NCI-H2081 (cell line): ENCODE measurements at places on chromosomes 1 and 21.
A peak's percentile ranks its signal among the peaks of the same experiment; 100 is the strongest.

GRCh38 chr1:94015489-94015817, 105.5 kb downstream of the ABCA4 start:
- no peak for DNase-seq

DNA sequence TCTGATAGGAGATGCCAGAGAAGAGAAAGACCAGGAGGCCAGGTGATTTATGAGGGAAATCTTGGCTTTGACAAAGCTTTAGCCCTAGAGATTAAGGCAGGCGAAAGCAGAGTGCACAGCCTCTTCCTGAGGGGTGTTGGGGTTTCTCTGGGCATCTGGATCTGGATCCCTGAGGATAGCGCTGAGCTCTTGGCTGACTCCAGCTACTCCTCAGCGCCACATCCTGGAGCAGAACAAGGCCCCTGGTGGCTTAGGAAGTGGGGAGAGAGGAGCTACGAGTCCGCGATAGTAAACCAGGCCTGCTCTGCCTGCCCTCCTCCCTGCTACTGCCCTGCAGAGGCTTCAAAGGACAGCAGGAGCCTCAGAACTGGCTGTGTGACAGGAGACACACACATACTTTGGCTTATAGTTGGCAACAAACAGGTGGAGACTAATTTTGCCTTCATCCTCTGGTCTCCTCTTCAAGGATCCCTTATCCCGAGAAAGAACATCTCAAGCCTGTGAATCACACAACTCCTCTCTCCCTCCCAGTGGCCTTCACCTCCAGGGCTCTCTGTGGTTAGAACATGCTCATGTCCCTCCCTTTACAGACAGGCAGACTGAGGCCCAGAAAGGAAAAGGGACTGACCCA, 66.9 kb downstream of the TRABD2B start:
- DNase-seq: no peak

DNA sequence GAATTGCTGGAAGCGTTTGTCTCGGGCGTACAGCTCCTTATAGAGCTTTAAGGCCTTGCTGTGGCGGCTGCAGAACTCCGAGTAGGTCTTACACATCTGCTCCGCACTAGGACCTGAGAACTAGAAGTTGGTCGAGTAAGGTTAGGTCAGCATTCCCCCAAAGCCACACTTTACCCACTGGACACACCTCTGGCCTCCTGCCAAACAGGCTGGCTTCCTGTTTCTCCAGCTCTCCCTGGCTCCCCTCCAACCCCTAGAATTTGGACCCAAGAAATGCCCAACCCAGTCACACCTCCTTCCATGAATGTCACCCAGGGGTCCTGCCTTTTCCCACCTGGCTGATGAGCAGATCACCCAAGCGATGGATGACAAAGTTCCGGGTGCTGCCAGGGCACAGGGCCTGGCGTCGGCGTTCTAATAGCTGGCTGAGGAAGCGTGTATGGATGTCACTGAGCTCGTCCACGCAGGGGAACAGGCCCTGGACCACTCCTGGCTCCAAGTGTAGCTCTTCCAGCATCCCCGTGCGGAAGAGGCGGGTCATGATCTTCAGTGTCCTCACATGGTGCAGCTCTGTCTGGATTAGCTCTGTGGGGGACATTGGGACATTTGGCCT, 15.6 kb downstream of the ARHGEF2 start:
- DNase-seq: no peak

- peak; percentile 32 for DNase-seq
Measured at GRCh38 chr21:41816583-41817165, 49.8 kb upstream of the RIPK4 start.

DNA sequence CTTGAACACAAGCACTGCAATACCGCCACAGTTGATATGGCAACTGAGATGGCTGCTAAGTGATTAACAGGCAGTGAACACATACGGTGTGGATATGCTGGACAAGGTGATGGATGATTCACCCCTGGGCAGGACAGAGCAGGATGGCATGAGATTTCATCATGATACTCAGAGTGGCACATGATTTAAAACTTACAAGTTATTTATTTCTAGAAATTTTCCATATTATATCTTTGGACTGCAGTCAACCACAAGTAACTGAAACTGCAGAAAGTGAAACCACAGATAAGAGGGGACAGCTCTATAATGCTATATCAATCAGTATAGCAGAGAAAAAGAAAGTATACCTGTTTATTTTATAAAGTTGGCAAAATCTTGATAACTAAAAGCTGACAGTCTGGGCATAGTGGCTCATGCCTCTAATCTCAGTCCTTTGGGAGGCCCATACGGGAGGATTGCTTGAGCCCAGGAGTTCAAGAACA, 47.9 kb downstream of the PHACTR4 start:
- DNase-seq: no peak

- no peak for DNase-seq
Measured at GRCh38 chr1:179151908-179152682, 70.2 kb downstream of the TOR3A start.

GRCh38 chr1:33169290-33170055, 12.4 kb downstream of the TRIM62 start:
- peak; percentile 42 for DNase-seq

- no peak for DNase-seq
Measured at GRCh38 chr1:32647308-32648134, 2.8 kb downstream of the ZBTB8OS start.

GRCh38 chr1:86965827-86966182, 51.4 kb downstream of the HS2ST1 start:
- no peak for DNase-seq

GRCh38 chr1:243286409-243287122, 30.7 kb downstream of the SDCCAG8 start:
- no peak for DNase-seq

GRCh38 chr1:72891976-72892375, 609.6 kb upstream of the NEGR1 start:
- no peak for DNase-seq

GRCh38 chr1:116817582-116818064, 63.4 kb downstream of the CD2 start:
- peak; percentile 21 for DNase-seq

- no peak for DNase-seq
Measured at GRCh38 chr1:18776777-18777176, 82.7 kb downstream of the TAS1R2 start.

DNA sequence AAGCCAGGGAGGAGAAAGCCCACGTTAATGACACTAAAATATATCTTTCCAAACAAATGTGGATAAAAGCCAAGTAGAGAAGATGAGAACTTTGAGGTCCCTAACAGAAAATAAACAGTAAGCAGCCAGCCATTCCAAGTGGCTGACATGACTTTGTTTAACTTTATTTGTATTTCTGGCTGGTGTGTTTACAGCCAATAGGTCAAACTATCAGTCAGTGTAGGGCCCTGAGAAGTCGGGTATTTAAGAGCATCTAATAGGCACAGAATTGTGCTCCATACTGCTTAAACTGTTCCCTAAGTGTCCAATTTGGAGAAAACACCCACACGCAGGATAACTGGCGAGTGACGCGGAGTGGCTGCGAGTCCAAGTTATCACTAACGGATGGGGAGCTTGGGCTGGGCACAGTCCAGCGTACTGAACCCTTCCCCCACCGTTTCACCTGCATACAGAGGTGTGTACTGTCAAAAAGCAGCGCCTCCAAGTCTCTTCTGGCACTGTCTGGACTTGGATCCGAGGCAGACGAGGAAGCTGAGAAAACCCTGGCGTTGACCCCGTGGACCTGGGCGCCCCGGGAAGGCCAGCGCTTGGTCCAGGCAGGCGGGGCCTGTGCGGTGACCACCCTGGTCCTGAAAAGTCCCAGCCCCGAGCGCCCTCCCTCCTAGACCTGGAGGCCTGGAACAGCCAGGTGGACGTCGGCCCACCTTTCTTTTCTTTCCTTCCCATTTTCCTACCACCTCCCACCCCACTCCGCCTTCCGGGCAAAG, 662 bp upstream of the LGALS8 start:
- DNase-seq: peak; percentile 39

GRCh38 chr1:201072149-201072548, 40.1 kb downstream of the CACNA1S start:
- no peak for DNase-seq

DNA sequence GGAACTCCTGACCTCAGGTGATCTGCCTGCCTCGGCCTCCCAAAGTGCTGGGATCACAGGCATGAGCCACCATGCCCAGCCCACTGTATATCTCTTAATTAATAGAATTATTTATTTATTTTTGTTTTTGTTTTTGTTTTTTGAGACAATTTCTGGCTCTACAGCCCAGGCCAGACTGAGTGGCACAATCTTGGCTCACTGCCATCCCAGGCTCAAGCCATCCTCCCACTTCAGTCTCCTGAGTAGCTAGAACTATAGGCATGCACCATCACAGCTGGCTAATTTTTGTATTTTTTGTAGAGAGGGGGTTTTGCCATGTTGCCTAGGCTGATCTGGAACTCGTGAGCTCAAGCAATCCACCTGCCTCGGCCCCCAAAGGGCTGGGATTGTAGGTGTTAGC, 15.7 kb upstream of the WDTC1 start:
- DNase-seq: no peak

DNA sequence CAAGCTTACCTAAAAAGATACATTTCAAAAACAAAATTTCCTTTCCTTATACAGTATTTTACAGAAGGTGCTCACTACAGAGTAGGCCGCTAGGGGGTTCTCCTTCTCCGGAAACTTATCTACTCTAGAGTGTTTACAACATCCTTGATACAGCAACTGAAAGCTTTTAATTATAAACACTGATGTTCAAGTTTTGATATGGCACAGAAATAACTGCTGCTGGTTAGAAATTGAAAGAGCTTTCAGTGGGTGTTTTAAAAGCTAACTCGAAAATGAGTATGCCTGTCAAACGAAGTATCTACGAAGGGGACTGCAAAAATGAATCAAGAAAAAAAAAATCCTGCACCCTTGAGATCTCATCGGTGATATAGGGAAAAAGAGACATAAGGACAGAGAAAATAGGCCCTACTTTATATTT, 1.0 kb downstream of the YOD1 start:
- peak; percentile 57 for DNase-seq

DNA sequence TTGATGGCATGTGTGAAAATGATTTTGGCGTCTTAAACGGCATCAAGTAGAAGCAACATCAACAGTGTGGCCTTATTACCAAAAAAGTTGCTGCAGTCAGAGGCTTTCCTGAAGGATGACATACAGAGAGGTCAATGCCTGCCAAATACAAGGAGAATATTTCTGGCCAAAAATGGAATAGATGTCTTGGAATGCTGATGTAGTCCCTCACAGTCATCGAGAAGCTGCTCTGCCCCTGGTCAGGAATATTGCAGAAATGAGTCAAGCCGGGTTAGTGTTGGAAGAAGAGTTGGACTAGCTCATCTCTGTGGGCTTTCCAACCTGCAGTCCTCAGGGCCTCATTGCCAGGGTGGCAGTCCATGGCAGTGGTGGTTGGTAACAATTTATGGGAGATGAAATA, 42.1 kb downstream of the NOS1AP start:
- no peak for DNase-seq

DNA sequence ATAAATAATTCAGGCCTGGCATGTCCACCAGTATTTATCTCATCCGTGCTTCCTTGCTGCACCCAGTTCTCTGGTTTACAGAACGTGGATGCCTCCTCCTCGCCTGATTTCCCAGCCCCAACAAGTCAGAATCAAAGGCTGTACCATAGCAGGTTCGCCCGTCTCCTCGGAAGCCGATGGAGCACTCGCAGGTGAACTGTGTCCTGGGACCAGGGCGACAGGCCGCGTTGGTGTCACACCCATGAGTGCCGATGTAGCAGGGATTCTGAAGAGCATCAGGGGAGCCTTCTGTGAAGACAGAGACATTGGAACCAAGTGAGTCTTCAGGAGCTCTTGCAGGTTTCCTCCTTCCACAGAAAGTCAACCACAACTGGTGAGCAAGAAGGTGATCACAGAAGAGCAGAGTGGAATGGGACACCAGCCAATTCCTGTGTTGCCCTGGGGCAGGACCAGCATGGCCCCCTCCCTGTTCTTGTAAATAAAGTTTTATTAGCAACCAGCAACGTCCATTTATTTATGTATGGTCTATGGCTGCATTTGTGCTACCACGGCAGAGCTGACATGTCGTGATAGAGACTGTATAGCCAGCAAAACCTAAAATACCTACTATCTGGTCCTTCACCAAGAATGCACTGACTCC, 40.8 kb downstream of the NID1 start:
- DNase-seq: no peak

DNA sequence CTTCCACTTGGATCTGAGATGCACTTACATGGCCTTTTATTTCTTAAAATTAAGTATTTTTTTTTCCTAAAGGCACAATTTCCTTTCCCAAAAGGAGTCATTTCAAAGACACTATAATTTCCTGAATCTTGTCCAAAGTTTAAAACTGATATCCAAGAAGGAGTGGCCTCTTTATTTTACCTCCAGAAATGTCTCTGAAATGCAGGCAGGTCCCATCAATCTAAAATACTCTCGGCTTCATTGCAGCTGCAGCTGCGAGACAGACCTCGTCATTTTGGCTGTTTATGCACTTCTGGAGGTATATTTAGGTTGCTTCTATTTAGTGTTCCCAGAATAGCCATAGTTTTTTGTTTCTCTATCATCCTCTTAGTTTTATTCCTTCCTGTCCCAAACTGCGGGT, 172.7 kb upstream of the COA6 start:
- DNase-seq: no peak

DNA sequence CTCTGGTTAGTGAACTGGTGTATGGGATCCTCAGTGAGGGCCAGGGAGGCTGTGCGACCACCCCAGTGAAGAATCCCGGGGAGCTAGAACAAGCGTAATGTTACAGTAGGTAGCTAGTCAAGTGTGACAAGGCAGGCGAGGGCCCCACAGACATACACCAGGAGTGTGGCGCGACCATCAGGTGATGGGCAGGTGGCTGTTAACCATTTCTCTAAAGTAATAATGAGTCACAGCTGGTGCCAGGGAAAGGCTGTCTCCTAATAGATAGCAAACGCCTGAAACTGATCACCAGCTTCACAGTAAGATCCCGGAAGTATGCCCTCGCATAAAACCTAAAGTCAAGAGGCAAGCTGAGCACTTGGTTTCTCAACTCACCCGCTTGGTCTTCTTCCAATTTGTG, 40.5 kb upstream of the TARBP1 start:
- no peak for DNase-seq

DNA sequence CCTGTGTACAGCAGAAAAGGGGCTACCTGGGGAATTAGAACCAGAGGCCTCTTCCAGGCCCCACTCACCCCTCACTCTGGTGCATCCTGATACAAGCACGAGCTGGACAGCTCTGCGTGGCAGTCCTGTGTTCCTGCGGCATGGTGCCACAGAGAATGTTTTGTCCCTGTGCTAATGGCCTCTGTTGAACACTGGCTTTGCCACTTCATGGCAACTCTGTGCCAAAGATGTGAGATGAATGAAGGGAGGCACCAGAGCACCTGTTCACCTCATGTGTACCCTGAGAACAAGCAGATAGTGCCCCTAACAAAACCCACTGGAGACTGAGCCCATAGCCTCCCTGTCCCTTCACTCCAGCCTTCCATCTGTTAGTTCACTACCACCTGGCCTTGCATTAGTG, 199.3 kb upstream of the COA6 start:
- no peak for DNase-seq

DNA sequence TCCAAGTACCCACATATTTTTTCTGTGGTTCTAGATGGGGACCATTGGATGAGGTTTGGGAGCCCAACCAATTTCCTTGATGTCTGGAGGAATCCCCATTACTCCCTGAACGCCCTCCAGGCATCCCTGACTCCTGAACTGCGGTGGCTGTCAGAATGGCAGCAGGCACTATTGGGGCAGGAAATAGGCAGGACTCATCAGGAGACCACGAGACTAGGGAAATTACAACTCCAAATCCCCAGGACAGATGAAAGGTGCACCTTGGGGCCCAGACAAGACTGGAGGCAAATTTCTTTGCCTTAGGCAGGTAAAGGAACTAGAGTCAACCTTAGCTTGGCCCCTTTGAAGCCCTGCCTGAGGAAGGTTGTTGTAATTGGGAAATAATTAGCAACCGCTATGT, 1.1 kb downstream of the CGN start:
- no peak for DNase-seq

GRCh38 chr1:58457023-58457635, 89.4 kb downstream of the OMA1 start:
- DNase-seq: no peak
